ENCODE measurements at places on chromosomes 5 and 9.

GRCh38 chr9:92208693-92209524 lies 84.6 kb downstream of the IARS1 start:
- DNase-seq = no peak

DNA sequence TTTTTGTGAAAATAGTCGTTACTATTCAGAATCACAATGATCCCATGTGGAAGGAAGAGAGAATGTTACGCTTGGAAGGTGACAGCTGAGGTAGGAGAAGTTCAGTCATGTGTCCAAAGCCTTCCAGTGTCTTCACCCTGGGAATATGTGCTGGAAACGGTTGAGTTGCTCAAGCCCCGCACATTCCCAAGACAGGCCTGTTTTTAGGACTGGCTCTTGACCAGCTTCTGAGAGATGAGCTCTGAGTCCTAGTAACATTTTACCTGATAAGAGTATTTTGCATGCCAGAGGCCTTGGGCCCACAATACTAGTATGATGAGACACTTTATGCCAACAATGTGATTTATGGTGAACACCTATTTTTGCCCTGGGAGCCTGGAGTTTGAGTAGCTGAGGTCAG lies 101.7 kb downstream of the LMNB1 start:
- no peak for DNase-seq

- DNase-seq = no peak
Measured at GRCh38 chr9:136232969-136233368, 12.6 kb downstream of the QSOX2 start.

GRCh38 chr9:111118256-111118948 lies 80.1 kb upstream of the LPAR1 start:
- no peak for DNase-seq

DNA sequence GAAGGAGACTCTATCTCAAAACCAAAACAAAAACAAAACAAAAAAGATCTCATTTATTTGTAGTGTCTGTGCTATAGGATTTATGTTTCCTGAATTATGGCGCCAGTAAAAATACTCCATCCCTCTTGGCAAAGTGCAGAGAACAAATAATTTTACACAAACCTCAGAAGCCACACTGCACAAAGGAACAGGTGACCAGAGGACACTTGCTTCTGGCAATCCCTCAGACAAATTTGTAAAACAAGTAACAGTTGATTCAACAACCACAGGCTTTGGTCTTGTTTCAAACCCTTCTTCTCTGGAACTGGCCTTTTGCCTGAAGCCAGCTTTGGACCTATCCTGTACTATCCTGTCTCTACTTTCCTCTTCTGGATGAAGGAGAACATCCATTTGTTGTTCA lies 502.1 kb downstream of the DMAC1 start:
- DNase-seq = no peak

DNA sequence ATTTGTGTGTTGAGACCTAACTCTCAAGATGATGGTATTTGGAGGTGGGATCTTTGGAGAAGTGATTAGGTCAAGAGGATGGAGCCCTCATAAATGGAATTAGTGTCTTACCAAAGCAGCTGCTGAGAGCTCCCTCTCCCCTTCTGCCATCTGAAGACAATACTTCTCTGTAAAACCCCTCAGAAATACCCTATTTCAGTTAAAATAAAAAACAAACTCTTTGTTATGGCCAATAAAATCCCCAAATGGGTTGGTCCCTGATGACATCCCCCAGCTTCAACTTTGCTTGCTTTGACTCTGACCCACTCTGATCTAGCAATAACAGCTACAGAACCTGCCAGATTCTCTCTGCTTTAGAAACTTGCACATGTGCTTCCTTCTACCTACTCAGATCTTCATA lies 100.9 kb downstream of the SNCAIP start:
- no peak for DNase-seq

- no peak for DNase-seq
Measured at GRCh38 chr5:111748304-111748763, 8.7 kb downstream of the NREP start.
